ENCODE measurements at places on chromosomes 5 and 9.

GRCh38 chr9:107249665-107250285 is 33.3 kb upstream of the RAD23B start:
- DNase-seq: no peak

DNA sequence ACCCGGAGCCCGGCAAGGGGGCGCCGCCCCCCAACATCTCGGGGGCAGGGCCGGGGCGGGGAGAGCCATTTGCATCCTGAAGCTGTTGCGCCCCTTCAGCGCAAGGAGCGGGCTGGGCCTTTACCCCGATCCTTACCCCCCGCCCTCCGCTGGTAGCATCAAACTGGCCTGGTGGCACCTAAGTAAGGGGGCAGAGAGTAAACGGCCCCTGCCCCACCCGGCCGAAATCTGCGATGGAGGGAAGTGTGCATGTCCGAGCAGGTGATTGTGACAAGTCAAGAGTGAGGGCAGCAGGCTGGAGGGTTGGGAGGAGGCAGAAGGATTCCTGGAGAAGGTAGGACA is 101.2 kb downstream of the ESM1 start:
- no peak for DNase-seq

DNA sequence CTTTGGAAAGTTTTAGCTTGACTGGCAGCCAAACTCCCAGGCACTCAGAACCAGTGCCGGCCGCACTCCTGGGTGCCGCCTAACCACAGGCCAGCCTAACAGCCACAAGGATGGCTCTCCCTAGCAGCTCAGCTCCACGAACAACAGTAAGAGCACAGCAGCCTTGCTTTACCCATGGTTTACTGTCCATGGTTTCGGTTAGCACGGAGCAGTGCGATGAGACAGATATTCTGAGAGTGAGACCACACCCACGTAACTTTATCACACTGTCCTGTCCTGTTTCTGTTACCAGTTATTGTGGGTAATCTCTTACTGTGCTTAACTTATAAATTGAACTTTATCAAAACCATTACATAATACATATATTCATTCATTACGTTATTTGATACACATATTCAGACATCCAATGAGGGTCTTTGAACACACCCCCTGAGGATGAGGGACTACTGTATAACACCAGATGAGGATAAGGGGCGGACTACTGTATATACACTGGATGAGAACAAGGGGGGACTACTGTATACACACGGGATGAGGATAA is 12.4 kb downstream of the CLPTM1L start:
- DNase-seq: peak; percentile 16

DNA sequence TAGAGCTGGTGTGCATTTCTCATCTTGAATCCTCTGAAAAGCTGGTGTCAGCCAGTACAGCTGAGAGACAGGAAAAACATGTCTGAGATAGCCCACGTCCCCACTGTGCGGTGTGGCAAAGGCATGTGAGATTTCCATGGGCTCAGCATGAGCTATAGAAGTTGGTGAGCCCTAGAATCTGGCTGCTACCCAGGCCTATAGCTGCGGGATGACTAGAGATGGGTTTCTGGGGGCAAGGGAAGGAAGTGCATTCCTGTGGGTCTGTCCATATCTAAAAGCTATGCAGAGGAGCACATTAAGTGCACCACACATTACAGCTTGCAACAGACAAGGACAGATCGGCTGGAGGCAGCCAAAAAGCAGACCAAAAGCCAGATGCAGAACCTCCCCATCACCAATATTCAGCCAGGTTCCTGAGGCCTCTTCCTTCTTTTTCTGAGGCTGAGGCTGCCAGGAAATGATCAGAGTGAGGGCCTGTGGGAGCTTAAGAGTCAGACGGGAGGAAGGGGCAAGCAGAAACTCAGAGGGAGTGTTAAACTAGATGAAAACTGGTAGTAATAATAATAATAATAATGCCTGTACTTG is 55.8 kb upstream of the RANBP3L start:
- peak; percentile 94 for DNase-seq

- peak; percentile 92 for DNase-seq
These were observed 45.9 kb upstream of the PJA2 start for GRCh38 chr5:109455598-109456096.

- no peak for DNase-seq
These were observed 147.3 kb upstream of the COL5A1 start for GRCh38 chr9:134494273-134494815.

DNA sequence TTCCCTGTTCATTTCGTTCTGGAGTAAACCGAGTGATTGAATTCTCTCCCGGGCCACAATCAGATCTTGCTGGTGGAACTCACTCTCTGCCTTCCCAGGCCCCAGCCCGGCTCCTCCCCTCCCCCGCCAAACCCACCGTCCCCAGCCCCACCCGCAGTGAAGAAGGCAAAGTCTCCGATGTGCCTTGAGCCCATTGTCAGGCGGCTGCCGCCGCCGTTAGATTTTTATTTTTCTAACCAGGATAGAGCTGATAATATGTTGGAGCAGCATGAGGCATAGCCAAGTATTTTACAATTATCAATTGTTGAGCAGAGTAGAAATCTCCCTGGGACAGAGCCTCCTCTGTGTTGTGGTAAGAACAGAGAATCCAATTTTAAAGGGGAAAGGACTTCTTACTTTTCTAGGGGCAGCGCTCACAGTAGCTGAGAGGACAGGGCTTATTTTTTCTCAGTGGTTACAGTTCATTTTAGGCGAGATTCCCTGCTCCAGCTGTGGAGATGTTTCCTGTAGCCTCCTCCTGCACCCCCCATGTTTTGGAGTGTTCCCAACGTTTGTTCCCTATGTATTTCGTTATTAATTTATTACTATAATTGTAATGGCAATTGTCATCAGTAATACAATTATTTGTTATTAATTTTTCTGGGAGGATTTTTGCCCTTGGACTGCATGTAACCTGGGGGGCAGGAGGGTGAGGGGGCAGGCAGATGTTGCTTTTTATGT is 1.3 kb downstream of the PSAT1 start:
- DNase-seq: no peak

DNA sequence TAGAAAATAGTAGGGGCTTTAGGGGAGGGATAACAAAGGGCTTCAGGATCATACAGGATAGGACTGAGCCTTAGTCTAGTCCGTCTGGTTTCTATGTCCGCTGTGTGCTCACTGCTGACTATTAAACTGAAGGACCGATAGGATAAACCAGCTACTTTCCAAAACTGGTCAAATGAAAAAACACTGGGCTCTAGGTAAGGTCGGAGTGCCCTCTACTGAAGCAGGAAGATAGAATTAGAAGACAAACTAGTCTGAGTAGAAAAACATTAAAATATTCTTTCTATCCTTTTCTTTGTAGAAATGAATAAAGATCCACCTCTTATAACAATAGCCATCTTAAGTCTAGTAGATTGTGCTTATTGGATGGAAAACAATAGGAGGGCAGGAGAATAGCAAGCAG is 133.6 kb downstream of the CEMIP2 start:
- no peak for DNase-seq

GRCh38 chr5:21225223-21226064 is 1237.4 kb upstream of the CDH18 start:
- DNase-seq: no peak

DNA sequence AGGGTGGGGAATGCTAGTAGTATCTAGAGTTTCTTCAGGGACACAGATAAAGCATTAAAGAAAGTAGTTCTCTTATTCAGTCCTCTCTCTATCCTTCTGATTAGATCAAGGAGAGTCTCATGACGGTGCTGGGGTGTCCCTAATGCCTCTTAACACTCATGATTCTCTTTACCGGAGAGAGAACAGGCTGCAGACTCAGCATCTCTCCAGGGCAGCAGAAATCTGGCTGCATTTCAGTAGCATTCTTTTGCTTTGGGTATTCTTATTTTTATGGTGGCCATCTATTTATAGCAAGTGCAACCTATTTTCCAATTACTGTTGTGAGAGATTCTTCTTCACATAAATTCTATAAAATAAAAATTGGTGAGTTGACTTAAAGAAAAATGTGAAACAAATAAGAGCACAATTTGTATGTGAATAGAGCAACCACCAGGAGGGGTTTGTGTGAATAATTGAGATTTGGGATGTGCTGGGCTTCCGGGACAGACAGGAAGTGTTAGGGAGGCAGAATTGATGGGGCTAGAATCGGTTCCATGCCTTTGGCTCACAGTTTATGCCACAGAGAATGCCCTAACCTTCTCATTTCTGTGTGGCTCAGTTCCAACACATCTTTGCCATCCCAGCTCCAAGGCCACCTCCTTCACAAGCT is 23.8 kb upstream of the BOD1 start:
- DNase-seq: no peak

DNA sequence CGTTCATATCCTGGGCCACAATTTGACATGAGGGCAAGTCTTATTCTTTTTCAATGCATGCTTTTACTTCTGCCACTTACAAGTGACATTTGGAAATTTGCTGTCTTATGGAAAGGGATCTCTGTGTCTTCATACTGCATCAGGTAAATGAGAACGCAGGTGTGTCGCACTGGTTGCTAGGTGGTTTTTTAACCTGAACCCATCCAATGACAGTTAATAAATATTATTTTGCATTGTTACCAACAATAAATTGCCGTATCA is 1.1 kb downstream of the ADAMTS16 start:
- no peak for DNase-seq

DNA sequence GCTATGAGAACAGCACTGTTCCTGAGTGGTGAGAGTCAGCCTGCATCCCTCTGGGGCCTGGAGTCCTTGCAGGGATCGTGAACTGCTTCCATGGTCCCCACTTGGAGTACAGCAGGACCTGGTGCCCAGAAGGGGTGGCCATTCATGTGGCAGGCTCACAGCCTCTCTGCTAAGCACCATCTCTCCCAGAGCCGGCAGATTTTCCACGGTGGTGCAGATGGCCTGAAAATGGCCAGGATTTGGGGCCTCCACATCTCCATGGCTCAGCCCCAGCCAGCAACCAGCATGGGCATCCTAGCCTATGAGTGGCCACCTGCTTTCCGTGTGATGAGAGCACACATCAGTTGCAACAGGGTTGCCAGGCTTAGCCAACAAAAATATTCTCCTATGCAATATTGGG is 33.9 kb upstream of the SEMA4D start:
- no peak for DNase-seq

DNA sequence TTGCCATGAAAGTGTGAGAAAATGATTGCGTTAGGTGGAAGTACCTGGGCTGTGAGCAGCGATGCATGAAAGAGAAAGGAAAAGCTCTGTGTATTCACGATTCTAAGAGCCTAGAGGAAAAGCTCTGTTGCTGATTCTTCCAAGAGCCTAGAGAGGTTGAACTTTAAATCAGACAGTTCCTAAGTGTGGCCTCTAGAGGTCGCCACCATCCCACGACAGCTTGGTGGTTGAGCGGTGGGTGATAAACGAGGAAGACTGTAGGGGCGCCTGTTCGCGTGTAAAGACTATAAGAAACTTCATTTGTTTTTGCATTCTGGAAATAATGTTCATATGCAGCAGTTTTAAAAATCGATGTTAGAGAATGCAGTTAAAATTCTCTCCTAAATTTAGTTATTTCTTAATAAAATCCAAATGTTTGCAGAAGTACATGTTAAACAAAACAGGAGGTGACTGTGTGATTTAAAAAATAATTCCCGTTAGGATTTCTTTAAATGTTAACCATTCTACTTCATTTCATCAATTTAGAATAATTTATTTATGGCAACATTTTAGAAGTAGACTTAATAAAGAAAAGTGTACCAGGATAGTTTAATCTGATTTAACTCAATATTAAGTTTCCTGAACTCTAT is 107.7 kb downstream of the TENT4A start:
- peak; percentile 19 for DNase-seq

GRCh38 chr5:5344606-5345005 is 77.9 kb upstream of the ICE1 start:
- DNase-seq: no peak

DNA sequence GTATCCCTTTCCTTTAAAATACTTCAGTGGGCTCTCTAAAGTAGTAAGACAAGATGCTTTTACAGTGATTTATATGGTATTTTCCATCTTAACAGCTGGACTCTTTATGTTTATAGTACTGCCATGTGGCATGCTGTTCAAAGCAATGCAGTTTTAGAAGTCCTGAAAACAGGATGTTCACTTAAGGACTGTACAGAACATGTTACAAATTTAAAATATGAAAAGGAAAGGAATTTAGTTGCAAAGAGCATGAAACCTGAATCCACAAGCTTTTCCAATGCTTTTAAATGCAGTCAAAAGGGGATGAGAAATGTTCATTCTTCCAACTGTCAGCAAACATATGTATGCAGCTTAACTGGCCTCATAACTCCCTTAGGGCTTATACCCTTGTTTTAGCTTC is 580.2 kb downstream of the EFNA5 start:
- peak; percentile 11 for DNase-seq

- no peak for DNase-seq
These were observed 49.0 kb downstream of the PTTG1 start for GRCh38 chr5:160470437-160471361.

GRCh38 chr9:136847088-136847825 is 2.0 kb upstream of the PHPT1 start:
- peak; percentile 75 for DNase-seq

GRCh38 chr5:161001604-161002003 is 149.6 kb upstream of the ATP10B start:
- no peak for DNase-seq

Measured in fibroblast of skin of back (primary cell).